Activated CD8-positive, alpha-beta memory T cell treated with anti-CD3 and anti-CD28 coated beads for 48 hours (primary cell): ENCODE measurements at places on chromosomes 7 and 10.

DNA sequence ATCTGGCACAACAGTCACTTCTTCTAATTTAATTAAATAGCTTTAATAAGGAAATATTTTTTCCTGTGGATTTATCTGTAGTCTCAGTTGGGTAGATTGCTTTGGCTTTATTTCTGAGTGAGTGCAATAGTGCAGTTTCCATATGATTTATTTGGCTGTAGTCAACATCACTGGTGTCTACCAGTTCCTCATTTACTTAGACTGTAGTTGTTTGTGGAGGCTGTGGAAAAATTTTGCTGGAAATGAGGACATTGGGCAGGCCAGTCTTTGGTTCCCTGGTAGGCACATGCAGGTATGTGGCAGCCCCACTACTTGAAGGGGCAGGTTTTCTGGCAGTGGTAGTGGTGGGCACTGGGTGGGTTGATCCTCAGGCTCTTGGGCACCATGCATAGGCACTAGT lies 15.5 kb downstream of the TAS2R40 start:
- DNase-seq, result no peak

- DNase-seq, result no peak
These were observed 95.2 kb downstream of the CLEC2L start for GRCh38 chr7:139618482-139619366.

- no peak for DNase-seq
These were observed 99.6 kb upstream of the LYZL1 start for GRCh38 chr10:29189256-29189655.

- DNase-seq, result no peak
These were observed 49.7 kb upstream of the ADCY1 start for GRCh38 chr7:45524445-45524844.

DNA sequence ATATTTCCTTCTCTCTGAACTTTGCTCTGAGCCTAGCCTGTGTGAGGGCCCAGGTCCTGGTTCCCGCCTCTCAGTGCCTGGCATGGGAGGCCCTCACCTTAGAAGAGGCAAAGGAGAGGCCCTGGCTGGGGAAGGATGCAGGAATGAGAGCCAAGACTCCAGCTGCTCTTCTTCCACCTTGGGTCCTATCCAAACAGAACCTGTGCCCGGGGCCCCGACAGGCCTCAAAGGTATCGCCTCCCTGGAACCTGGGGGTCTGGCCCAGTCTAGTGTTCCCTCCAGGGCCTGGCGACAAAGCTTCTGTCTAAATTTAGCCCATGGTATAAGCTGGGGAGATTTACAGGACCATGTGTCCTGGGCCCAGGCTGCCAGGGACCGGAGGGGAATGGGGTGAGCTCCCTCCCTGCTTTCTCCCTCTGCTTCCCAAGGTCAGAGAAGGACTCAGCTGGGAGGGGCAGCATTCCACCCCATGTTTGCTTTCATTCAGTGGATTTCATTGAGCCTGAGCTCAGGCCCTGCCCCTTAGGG lies 12.0 kb upstream of the CRHR2 start:
- no peak for DNase-seq

- DNase-seq, result no peak
These were observed 497.3 kb downstream of the INHBA start for GRCh38 chr7:41205600-41205999.

DNA sequence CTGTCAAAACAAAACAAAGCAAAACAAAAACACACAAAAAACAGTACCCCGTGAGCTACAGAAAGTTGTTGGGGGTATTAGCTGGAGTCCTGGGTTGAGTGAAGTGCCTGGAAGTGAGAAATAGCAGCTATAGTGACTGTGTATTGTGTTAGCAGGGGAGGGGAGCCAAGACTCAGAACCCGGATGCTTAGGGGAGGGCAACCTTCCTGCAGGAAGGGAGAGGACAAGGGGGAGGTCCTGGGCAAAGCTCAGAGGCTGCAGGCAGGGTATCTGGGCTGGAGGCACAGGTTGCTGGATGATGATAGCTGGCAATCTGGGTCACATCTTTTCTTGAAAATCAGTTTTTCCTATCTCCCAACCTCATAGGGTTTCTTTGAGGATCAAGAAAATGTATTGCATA lies 75.8 kb upstream of the PARD3 start:
- DNase-seq, result no peak

GRCh38 chr7:80868566-80868965 lies 50.3 kb downstream of the SEMA3C start:
- no peak for DNase-seq

- DNase-seq, result no peak
These were observed 43.3 kb upstream of the ANLN start for GRCh38 chr7:36346260-36346831.

- no peak for DNase-seq
These were observed 917.9 kb downstream of the GRID1 start for GRCh38 chr10:85448716-85449115.
